CD8-positive, alpha-beta memory T cell (primary cell): ENCODE measurements at places on chromosomes 12 and 14.

DNA sequence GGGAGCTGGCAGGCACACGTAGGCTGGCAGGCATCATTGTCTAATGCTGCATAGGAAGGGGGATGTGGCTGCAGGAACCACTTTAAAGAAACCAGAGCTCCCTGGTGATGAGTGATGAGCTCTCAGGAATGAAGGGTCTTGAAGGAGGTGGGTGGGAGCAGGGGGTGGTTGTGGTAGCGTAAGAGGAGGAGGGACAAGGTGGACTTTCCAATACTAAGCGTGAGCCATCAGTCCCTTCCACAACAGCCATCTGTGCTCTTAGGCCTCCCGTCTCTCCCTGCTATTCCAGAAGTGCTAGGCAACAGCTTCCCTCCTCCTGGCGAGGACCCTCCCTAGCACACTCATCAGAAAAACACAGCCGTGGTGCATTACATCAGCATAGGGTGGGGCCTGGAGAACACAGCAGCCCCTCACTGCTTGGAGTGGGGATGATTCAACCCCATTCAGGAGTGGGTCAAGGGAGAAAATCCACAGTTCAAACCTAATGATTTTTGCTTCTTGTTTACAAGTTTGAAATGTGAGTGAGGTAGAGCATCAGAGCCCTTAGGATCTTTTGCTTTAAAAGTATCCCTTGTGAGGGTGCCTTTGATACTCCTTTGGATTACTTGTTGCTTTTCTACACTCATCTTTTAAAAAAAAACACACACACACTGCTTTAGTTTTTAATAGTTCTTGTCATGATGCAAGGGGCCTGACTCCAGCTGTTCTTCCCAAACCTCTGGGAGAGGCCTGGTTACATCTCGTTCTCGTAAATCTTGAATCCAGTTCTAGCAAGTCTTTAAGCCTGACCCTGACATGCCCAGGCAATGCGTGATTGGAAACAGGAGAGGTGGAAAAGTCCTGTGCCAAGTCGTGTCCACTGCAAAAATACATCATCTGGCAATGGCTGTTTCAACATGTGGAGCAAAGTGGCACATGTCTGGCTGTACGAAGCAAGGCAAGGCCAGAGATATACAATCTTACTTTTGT, 356.4 kb upstream of the DDHD1 start:
- DNase-seq: no peak

DNA sequence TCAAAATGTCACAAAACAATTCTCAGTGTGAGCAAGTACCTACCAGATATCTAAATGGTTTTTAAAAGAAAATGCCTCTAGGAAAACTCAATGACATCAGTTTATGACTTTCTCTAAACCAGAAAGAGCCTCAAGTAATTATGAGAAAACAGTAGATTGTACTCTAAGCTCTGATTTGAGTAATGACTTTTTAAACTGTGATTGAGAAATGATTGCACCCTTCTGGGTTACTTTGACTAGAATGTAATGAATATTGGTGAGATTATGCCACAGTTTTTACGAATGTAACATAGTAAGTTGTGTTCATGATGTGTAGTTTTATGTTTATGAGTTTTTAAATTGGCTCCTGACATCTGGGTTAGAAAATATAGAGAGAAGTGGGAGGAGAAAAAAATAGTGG, 68.8 kb downstream of the ALX1 start:
- DNase-seq: no peak

DNA sequence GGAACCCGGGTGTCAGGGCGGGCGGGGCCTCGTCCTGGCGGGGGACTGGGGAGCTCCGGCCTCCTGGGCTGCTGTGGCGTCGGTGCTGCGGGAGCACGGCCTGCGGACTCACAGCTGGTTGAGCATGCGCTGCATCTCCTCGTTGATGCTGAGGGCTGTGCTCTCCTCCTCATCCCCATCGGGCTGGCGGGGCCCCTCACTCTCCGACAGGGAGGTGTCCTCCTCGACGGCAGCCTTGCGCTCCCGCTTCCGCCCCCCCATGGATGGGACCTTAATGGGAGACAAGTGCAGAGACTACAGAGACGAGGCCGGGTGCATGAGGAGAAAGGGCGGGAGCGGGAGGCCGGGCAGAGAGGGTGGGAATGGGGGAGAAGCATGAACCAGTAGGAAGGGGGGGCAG, 7.3 kb downstream of the IFFO1 start:
- DNase-seq: no peak

- no peak for DNase-seq
Measured at GRCh38 chr14:95727056-95727700, 13.3 kb upstream of the TCL1A start.
